ENCODE measurements at places on chromosomes 3 and 15.

DNA sequence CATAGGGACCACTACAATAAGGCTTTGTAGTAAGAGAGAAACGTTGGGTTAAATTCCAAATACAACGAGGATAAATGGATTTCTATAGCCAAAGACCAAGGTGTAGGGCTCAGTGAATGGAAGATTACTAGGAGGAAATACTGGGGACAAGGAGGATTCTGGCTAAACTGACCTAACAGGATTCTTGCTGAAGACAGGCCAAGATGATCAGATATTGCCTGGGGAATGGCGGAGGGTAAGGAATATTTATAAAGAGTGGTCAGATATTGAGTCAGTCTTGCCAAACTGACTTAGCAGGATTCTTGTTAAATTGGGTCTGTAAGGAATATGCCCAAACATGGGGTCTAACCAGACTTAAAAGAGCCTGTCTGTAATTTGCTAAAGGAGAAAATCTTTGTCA is 463.8 kb downstream of the EDEM1 start:
- no peak for DNase-seq

- no peak for DNase-seq
These were observed 427.0 kb upstream of the RARB start for GRCh38 chr3:25000971-25001591.

- no peak for DNase-seq
These were observed 13.9 kb upstream of the C15orf61 start for GRCh38 chr15:67506775-67507747.

DNA sequence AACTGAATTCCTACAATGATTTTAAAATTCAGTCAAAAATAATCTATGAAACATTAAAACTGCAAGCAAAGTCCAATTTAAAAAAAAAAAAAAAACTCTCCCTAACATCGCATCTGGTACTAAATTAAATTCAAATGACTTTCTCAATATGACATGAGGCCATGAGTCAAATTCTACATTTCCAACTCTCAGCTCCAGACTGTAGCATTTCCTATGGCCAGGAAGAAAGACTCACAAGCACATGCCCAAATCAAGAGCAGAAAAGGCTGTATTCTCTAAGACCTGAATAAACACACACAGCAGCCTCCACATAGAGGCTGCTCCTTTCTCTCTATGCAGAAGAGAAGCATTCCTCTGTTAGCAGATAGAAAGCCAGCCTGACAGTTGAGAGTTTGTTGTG is 729.2 kb downstream of the ROBO1 start:
- no peak for DNase-seq

GRCh38 chr15:50506121-50506520 is 40.3 kb downstream of the USP50 start:
- DNase-seq: no peak

GRCh38 chr3:114034787-114035545 is 21.4 kb downstream of the CCDC191 start:
- no peak for DNase-seq

DNA sequence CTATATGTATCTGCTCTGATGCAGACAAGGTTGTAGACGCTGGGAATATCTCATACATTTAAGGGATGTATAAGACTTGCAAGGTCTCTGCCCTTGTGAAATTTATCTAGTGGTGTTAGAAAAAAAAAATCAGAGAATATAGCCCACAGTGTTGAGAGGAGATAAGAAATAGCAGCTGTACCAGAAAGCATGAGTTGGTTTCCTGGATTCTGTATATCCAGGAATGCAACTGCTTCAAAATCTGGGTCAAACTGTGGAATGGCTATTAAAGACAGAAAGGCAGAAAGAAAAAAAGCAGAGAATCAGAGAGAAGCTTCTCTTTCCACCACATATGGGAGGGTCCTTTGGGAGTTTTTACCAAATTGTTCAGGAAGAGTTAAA is 1.5 kb upstream of the TMEM212 start:
- no peak for DNase-seq

GRCh38 chr3:73559749-73560148 is 65.0 kb downstream of the PDZRN3 start:
- DNase-seq: no peak
